Smooth muscle cell of bladder (primary cell): ENCODE measurements at places on chromosomes 5 and 9. TPM values are rescaled to one million over a fixed set of nuclear protein-coding genes. Genes with fewer than 3 reads are reported as not detected.

PCDHA9 gene
- under 0.01 and 0.18 TPM in 2 replicates for total RNA-seq

NTRK2 gene
- 0.09 TPM in 1 of 2 replicates, not detected in the other for total RNA-seq

PTPN3 gene
- total RNA-seq: under 0.01 and 0.57 TPM in 2 replicates

SLC36A3 gene
- total RNA-seq: not detected in 2 replicates

OTP gene
- not detected in 2 replicates for total RNA-seq

RIC1 gene
- total RNA-seq: 39.8 and 40.5 TPM in 2 replicates

CAMLG gene
- total RNA-seq: 46.4 and 48.2 TPM in 2 replicates

DDX4 gene
- total RNA-seq: not detected in 2 replicates

SLC34A3 gene
- not detected in 2 replicates for total RNA-seq

NANS gene
- total RNA-seq: 83.2 and 102 TPM in 2 replicates

FAM81B gene
- total RNA-seq: not detected in 2 replicates

GABBR2 gene
- total RNA-seq: 2.0 and 12.9 TPM in 2 replicates

FAM169A gene
- under 0.01 and 0.09 TPM in 2 replicates for total RNA-seq

OR1J2 gene
- total RNA-seq: 0.14 TPM in 1 of 2 replicates, not detected in the other

CATSPER3 gene
- 0.09 and 0.14 TPM in 2 replicates for total RNA-seq

PCDHB7 gene
- 0.18 and 0.71 TPM in 2 replicates for total RNA-seq

LCN10 gene
- not detected in 2 replicates for total RNA-seq
